NCI-H1105 treated with DMSO at 0.1 percent for 48 hours (cell line): ENCODE measurements at places on chromosomes 7 and 10.

- no peak for DNase-seq
Observed at GRCh38 chr7:73628504-73628903, 4.2 kb upstream of the MLXIPL start.

DNA sequence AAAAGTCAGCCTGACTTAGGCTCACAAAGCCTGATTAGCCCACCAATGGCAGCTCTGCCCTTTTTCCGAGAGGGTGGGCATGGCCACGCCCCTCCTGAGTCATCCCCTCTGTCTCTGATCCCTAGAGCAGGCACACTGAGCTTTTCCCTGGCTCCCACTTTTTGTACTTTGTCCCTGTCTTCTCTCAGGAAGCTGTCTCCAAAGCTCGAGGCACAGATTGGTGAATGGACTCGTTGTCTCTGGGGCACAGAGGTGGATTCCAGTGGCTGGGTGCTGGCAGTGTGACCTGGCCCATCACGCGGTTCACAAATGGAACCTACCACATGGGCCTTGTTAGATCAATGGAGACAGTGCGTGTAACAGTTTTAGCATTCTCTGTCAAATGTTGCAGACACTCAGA is 313.5 kb downstream of the WDR37 start:
- no peak for DNase-seq

- DNase-seq: peak; percentile 28
Observed at GRCh38 chr10:125144693-125145623, 15.4 kb downstream of the CTBP2 start.

GRCh38 chr10:116636976-116637375 is 16.2 kb downstream of the PNLIPRP2 start:
- no peak for DNase-seq

DNA sequence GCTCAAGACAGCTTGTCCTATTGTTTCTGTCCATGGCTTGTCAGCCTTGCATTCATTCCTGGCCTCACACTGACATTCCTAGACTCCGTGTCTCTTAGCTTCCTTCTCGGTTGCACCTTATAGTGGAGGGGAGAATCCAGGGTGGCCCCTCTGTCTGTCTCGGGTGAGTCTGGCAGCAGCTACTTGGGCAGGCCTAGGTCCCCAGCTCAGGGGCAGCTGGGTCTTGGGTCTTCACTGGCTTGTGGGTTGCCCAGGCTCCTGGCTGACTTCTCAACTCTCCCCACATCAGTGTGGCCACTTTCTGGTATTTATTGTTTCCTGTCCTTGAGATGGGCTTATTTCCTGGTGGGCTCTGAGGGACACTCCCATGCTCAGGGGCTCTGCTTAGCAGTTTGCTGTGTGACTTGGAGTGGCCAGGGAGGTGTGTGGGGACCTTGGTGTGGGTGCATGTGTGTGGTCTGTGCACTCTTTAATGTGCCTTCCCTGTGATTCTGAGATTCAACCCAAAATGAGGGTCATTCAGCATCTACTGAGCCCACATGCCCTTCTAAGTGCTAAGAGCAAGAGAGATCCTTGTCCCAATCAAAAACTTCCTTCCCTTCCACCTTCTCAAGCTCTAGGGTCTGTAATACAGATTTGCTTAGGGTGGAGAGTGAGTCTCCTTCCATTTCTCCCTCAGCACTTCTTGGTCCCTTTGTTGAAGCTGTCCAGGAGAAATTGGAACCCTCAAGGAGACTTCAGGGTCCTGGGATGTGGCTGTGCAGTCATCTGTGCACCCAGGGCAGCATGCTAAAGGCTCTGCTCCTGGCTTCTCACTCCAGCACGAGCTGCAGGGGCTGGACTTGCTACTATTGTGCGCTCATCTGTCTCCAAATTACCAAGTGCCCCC is 20.1 kb downstream of the UPP1 start:
- no peak for DNase-seq
